Aorta (tissue), 5 donors: ENCODE measurements at places on chromosomes 16 and 17. TPM values are rescaled to one million over a fixed set of nuclear protein-coding genes. Genes with fewer than 3 reads are reported as not detected.

GRCh38 chr16:49250689-49251088 lies 30.9 kb downstream of the CBLN1 start:
- H3K36me3 ChIP-seq: no peaks in the 10 kb centered on the region
- no peaks in the 10 kb centered on the region for H3K4me1 ChIP-seq
- no peak for DNase-seq

ARHGAP23 gene
- total RNA-seq: 110 TPM

SLC46A1 gene
- total RNA-seq: 16.7 TPM

CCL17 gene
- 0.94 TPM for total RNA-seq

PDXDC1 gene
- 88.1 TPM for total RNA-seq

DNA sequence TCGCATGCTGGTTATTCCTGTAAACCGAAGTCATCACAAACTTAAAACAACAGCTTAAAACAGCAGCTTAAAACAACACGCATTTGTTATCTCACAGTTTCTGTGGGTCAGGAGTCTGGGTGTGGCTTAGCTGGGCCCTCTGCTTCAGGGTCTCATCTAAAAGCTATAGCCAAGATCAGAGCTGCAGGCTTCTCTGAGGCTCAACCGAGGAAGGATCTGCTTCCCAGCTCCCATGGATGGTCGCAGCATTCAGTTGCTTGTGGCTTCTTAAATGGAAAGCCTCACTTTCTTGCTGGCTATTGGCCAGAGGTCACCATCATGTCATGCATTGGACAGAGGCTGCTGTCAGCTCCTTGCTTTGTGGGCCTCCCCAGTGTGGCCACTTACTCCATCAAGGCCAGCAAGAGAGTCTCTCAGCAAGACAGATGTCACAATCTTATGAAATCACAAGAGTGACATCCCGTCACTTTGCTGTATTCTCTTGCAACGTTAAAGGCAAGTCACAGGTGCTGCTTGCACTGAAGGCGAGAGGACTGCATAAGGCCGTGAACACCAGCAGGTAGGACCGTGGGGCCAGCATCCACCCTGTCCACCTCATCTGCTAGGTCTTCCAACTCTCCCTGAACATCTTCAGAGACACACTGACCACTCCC lies 117.9 kb upstream of the TNRC6C start:
- no peaks in the 10 kb centered on the region for H3K27me3 ChIP-seq
- H3K4me1 ChIP-seq: no peaks in the 10 kb centered on the region
- DNase-seq: peak; percentile 35
- H3K36me3 ChIP-seq: no peaks in the 10 kb centered on the region
- H3K27ac ChIP-seq: no peak overlapping the region

DNA sequence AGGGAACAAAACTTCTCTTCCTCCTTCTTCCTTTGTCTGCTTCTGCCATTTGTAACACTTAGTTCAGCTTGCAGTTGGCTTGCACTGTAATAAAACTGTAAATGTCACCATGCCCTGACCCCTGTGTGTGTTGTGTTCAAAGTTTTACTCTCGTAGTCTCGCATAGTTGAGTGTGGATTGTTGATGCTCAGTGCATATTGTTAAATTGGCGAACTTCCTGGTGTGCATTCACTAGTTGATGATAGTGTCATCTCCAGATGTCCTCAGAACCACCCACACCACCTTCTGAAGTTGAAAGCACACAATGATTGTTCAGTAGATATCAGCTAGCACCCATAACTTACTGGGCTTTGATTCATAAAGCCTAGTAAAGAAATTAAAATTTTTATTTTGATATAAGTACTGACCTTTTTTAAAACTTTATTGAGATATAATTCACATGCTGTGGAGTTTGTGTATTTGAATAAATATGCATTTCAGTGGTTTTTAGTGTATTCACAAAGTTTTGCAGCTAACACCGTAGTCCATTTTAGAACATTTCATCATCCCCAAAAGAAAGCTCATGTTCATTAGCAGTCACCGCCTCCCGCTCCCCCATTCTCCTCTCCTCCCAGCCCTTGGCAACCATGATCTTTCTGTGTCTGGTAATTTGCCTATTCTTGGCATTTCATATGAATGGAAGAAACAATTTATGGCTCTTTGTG lies 25.0 kb downstream of the USP10 start:
- no peaks in the 10 kb centered on the region for H3K27me3 ChIP-seq
- H3K36me3 ChIP-seq: no peaks in the 10 kb centered on the region
- no peak for DNase-seq
- H3K4me1 ChIP-seq: no peaks in the 10 kb centered on the region
- H3K27ac ChIP-seq: no peak overlapping the region
